Esophagus squamous epithelium (tissue), 5 donors: ENCODE measurements at places on chromosomes 3 and 15. TPM values are rescaled to one million over a fixed set of nuclear protein-coding genes. Genes with fewer than 3 reads are reported as not detected.

AGBL1 gene
- total RNA-seq: not detected

GRCh38 chr3:23739536-23739935 lies 66.2 kb upstream of the UBE2E1 start:
- H3K4me1 ChIP-seq: no peaks in the 10 kb centered on the region
- no peaks in the 10 kb centered on the region for H3K27me3 ChIP-seq
- peak overlapping the region; percentile 71 for H3K27ac ChIP-seq
- H3K36me3 ChIP-seq: no peaks in the 10 kb centered on the region
- H3K4me3 ChIP-seq: no peak overlapping the region

GRCh38 chr3:82000773-82001172 lies 239.3 kb upstream of the GBE1 start:
- H3K27ac ChIP-seq: no peak overlapping the region
- DNase-seq: no peak
- H3K27me3 ChIP-seq: no peaks in the 10 kb centered on the region

DNA sequence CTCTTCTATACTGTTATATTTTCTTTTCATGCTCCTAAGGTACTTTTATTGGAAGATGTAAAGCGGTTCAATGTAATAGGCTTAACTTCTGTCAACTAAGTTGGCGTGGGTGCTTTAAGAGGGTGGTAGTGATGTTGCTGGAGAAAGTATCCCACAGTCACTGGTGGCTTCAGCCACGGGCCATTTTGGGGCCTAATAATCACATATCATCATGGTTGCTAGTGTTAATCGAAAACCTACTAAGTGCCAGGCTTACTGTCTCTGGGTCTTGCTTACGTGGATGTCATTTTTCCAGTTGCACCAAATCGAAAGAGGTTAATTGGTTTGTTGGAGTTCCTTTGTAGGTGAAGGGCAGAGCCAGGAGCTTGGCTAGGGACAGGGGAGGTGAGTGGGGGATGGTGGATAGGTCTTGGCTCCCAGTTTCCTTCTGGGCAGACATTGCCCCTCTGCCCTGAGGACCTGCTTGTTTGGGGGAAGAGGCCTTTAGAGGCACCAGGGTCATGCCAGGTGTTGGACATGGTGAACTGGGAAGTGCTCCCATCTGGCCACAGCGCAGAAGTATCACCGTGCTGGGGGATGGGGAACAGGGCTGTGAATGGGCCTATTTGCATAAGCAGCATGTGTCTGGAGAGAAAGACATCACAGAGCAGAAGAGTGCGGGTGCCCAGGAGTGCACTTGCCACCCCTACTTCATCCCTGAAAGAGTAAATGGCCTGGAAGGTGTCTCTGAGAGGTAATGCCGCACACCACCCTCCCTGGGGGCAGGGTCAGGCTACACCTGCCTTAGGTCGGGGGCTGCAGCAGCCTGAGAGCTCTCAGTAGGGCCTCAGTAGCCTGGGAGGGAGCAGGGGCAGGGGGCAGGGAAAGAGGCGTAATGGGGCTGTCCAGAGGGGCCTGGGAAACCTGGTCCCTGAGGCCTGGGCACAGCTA lies 62.4 kb upstream of the POLG start:
- H3K27me3 ChIP-seq: peaks cover 39% of the 10 kb centered on the region
- no peak overlapping the region for H3K27ac ChIP-seq
- DNase-seq: no peak
- H3K36me3 ChIP-seq: no peaks in the 10 kb centered on the region
- H3K4me1 ChIP-seq: peaks cover 23% of the 10 kb centered on the region
- no peak overlapping the region for H3K4me3 ChIP-seq

DNA sequence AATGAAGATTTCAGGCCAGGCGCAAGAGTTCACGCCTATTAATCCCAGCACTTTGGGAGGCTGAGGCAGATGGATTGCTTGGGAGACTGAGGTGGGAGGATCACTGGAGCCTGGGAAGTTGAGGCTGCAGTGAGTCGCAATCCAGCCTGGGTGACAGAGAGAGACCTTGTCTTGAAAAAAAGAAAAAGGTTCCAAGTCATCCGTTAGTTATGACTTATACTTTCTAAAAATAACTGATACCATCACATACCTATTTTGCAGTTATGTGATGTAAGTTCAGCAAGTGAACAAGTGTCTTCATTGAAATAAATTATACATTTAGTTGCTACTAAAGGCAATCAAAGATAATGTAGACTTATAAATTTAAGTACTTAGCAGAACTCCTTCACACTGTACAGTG lies 22.1 kb downstream of the CLPX start:
- no peaks in the 10 kb centered on the region for H3K4me1 ChIP-seq
- H3K36me3 ChIP-seq: no peaks in the 10 kb centered on the region
- no peak for DNase-seq
- H3K4me3 ChIP-seq: no peak overlapping the region

DNA sequence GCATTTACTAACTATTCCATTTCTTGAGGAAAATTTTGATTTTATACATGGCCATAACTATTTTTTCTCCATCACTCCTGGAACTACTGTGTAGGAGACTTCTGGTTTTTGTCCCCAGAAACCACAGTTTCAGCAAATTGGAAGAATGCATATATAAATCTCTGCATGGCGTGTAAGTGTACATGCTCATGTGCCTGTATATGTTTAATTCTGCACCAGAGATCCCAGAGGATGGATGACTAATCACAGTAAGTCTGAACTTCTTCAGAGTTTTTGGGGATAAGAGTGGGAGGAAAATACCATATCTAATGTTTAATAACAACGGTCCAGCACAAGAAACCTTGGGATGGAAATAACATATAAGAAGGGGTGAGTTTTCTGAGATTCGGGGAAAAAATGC lies 10.9 kb upstream of the COL6A6 start:
- H3K36me3 ChIP-seq: no peaks in the 10 kb centered on the region
- no peak overlapping the region for H3K27ac ChIP-seq
- no peaks in the 10 kb centered on the region for H3K27me3 ChIP-seq
- DNase-seq: no peak
- H3K4me3 ChIP-seq: no peak overlapping the region
- no peaks in the 10 kb centered on the region for H3K4me1 ChIP-seq

- H3K36me3 ChIP-seq: no peaks in the 10 kb centered on the region
- no peaks in the 10 kb centered on the region for H3K27me3 ChIP-seq
- H3K4me3 ChIP-seq: no peak overlapping the region
- no peak for DNase-seq
- H3K27ac ChIP-seq: peak overlapping the region; percentile 77
- peaks cover 12% of the 10 kb centered on the region for H3K4me1 ChIP-seq
Observed at GRCh38 chr15:32908872-32909271, 191.1 kb downstream of the GREM1 start.

- no peak overlapping the region for H3K27ac ChIP-seq
- no peak overlapping the region for H3K4me3 ChIP-seq
- no peaks in the 10 kb centered on the region for H3K27me3 ChIP-seq
- DNase-seq: no peak
- H3K4me1 ChIP-seq: no peaks in the 10 kb centered on the region
Observed at GRCh38 chr15:82314769-82315518, 34.3 kb downstream of the GOLGA6L10 start.

DNA sequence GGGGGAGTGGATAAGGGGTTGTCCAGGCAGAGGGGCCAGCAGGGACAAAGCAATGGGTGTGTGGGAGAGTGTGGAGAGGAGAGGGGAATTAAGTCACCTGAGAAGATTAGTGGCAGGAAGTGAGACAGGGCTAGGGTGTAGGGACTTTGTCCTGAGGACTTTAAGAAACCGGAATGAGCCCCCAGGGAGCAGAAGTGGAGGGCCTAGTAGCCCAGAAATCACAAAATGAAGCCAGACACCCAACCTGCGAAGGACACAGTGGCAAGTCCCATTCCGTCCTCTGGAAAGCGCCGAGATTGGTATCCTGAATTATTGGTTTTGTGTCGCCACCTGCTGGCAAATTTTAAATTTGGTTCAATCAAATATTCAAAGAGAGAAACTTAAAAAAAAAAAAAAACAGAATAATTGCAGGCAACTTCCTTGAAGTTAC lies 78.0 kb upstream of the SLC25A36 start:
- no peak for DNase-seq
- no peaks in the 10 kb centered on the region for H3K27me3 ChIP-seq
- H3K4me3 ChIP-seq: no peak overlapping the region
- no peaks in the 10 kb centered on the region for H3K4me1 ChIP-seq

CHST2 gene
- 3.1 TPM for total RNA-seq

GRCh38 chr15:73601451-73602445 lies 31.4 kb downstream of the NPTN start:
- peak overlapping the region; percentile 82 for H3K27ac ChIP-seq
- no peaks in the 10 kb centered on the region for H3K27me3 ChIP-seq
- H3K36me3 ChIP-seq: peaks cover 5% of the 10 kb centered on the region
- H3K4me3 ChIP-seq: no peak overlapping the region

DNA sequence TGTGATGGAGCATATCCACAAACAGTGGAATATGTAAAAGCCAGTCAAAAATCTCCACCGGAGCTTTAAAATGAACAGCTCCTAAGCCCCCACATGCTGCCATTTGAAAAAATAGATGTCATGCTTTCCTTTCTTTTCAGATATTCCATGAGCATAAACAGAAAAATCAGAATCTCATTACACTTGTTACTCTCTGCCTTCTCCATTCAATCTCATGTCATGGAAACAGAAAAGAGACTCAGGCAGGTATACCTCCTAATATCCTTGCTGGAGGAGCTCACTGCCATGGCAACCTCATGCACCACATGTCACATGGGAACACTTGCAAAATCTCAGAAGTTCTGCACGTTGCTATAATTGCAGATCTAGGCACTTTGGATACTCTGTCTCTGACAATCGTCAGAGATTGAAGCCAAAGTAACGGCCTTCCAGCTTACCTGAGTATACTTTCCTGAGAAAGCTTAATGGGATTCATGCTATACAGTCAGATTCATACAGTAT lies 317.0 kb upstream of the ADAMTS9 start:
- H3K4me1 ChIP-seq: no peaks in the 10 kb centered on the region
- no peak overlapping the region for H3K27ac ChIP-seq
- H3K4me3 ChIP-seq: no peak overlapping the region
- H3K27me3 ChIP-seq: no peaks in the 10 kb centered on the region
- no peaks in the 10 kb centered on the region for H3K36me3 ChIP-seq

- no peak for DNase-seq
- no peaks in the 10 kb centered on the region for H3K27me3 ChIP-seq
Observed at GRCh38 chr3:71554649-71555048, 28.9 kb downstream of the FOXP1 start.

- H3K27ac ChIP-seq: no peak overlapping the region
- no peaks in the 10 kb centered on the region for H3K36me3 ChIP-seq
- H3K4me1 ChIP-seq: no peaks in the 10 kb centered on the region
- DNase-seq: no peak
- H3K4me3 ChIP-seq: no peak overlapping the region
- H3K27me3 ChIP-seq: no peaks in the 10 kb centered on the region
Observed at GRCh38 chr3:61236556-61236955, 14.7 kb downstream of the FHIT start.

- H3K4me1 ChIP-seq: no peaks in the 10 kb centered on the region
- H3K36me3 ChIP-seq: no peaks in the 10 kb centered on the region
- no peak overlapping the region for H3K4me3 ChIP-seq
Observed at GRCh38 chr15:88419830-88420229, 47.4 kb downstream of the MRPL46 start.

DNA sequence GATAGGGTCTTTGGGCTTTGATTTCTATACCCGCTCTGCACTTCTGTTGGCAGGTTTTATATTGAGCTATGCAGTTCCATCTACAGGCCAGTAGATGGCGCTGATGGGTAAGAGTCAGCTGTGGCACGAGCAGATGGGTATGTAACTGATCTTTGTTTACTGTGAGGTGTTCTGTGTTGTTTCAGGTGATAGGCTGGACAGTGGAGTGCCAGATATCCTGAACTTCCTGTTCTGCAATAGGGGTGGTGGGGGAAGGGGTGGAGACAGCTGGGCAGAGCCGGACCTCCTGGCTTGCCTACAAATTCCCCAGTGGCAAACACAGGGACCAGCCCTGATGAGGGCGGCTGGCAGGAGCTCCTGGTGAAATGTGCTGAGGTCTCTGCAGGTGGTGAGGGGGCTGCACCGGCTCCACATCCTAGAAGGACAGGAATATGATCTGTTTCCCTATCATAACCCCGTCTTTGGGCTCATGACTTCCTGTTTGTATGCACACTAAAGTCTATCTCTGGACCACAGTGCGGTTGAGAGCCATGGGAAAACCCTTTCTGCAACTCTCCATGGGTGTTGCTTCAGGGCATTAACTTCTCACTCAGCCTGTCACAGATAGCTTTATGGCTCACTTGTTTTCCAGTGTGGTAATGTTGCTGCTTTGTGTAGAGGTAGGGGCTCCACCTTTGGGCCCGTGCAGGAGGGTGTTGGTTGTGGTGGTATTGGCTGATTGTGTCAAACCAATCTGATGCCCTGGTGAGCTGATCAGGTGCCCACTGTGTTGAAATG lies 13.4 kb upstream of the FAM98B start:
- no peak overlapping the region for H3K27ac ChIP-seq
- H3K36me3 ChIP-seq: no peaks in the 10 kb centered on the region
- peaks cover 7% of the 10 kb centered on the region for H3K4me1 ChIP-seq
- no peak for DNase-seq
- H3K4me3 ChIP-seq: no peak overlapping the region
- peaks cover 20% of the 10 kb centered on the region for H3K27me3 ChIP-seq

- H3K36me3 ChIP-seq: peaks cover 48% of the 10 kb centered on the region
- no peak for DNase-seq
- no peak overlapping the region for H3K4me3 ChIP-seq
- H3K27me3 ChIP-seq: no peaks in the 10 kb centered on the region
- H3K27ac ChIP-seq: no peak overlapping the region
Observed at GRCh38 chr3:141561426-141562034, 74.7 kb downstream of the RASA2 start.

DNA sequence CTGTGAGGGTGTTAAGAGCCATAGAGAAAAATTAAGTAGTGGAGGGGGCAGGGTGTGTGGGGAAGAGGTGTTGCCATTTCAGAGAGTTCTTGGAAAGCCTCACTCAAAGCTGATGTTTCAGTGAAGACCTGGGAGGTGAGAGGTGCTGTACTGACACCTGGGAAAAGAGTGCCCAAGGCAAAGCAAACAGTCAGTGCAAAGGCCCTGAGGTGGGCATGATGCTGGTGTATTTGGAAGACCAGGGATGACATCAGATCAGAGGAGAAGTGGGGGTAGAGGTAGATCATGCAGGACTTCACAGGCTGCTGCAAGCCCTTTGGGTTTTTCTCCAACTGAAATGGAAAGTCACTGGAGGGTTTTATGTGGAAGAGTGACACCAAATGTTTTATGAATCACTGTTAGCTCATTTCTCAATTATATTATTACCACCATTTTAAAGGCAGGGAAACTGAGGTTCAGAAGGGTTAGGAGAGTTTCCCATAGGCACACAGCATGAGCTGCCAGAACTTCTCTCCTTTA lies 42.8 kb upstream of the SMAD3 start:
- DNase-seq: no peak
- H3K4me1 ChIP-seq: peaks cover 25% of the 10 kb centered on the region
- H3K36me3 ChIP-seq: no peaks in the 10 kb centered on the region
- H3K27ac ChIP-seq: no peak overlapping the region
- H3K4me3 ChIP-seq: no peak overlapping the region

RETNLB gene
- total RNA-seq: not detected
